NCI-H2227 treated with DMSO at 0.1 percent for 48 hours (cell line): ENCODE measurements at places on chromosomes 6 and 20.
A peak's percentile ranks its signal among the peaks of the same experiment; 100 is the strongest.

DNA sequence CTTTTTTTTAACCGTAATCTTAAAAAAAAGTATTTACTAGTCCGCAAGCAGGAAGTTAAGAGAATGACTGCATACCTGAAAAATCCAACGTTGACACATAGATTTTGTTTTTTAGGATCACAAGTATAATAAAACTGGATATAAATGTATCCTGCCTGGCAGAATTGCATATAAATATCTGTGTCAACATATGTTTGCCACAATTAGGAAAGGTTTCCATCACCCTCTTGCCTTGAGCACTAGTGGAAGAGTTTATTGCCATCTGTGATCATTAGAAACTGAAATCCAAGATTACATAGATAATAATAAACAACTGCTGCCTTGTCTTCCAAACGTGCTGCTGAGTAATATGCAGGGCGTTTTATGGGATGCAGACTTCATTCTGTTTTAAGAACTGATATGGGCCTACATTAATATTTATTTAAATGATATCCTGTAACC lies 27.9 kb downstream of the PLEKHG1 start:
- DNase-seq = no peak

DNA sequence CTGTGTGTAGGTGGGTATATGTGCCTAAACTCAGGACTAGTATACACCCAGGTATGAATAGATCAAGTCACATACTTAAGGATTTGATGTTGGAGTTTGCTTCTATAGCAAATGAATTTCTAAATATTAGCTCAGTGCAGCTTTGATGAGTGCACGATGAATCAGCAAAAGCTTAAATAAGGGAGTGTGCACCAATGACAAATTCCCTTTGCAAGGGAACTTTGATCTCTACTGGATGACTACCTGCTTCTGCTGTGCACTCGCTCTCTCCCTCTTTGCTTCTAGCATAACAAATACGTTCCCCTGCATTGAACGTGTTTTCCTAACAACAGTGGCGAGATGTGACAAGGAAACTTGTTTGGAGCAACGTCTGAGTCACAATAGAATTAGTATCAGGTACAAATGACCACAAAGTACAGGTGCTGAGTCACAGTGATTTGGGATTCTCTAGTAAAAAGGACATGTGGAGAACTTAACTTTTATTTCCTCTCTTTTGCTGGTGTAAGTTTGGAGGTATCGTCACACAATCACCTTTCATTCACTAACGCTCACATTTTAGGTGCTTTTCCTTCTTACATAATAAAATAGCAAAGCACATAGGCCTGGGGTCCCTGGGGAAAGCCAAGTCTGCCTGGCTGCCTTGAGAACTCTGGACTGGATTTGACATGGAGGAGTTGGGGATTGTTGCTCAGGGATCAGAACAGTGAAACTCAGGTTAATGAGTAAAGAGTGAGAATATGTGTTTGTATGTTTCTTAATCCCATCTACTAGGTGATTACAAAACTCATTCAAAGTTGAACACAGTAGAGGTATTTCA lies 49.7 kb downstream of the KLHL31 start:
- no peak for DNase-seq

DNA sequence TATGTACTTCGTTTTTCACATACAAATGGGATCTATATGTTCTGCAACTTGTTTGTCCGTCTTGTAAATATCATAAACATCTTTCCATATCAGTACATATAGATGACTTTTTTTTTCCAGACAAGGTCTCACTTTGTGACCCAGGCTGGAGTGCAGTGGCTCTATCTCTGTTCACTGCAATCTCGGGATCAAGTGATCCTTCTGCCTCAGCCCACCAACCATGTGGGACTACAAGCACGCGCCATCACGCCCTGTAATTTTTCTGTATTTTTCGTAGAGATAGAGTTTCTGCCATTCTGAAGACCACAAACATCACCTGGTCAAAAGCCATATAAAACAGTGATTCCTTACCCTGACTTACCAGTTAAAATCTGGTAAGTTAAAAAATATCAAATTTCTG lies 37.7 kb upstream of the SYNCRIP start:
- no peak for DNase-seq

DNA sequence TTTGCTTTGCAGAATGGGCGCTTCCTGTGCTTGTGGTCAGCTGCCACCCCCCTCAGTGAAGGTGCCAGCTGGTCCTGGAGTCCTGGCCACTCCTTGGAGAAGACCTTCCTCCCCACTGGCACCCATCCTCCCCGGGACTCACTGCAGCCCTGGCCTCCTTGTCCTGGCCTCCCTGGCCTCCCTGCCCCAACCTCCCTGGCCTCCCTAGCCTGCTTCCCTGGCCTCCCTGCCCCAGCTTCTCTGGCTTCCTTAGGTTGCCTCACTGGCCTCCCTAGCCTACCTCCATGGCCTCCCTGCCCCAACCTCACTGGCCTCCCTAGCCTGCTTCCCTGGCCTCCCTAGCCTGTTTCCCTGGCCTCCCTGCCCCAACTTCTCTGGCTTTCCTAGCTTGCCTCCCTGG lies 297.8 kb downstream of the CDH4 start:
- no peak for DNase-seq

GRCh38 chr6:99491171-99491570 lies 24.1 kb downstream of the USP45 start:
- DNase-seq = no peak

GRCh38 chr20:10661261-10661660 lies 12.5 kb downstream of the JAG1 start:
- no peak for DNase-seq

- DNase-seq = peak; percentile 1
Observed at GRCh38 chr6:159104163-159104925, 59.6 kb upstream of the TAGAP start.

GRCh38 chr6:54130179-54130578 lies 18.9 kb downstream of the MLIP start:
- no peak for DNase-seq

DNA sequence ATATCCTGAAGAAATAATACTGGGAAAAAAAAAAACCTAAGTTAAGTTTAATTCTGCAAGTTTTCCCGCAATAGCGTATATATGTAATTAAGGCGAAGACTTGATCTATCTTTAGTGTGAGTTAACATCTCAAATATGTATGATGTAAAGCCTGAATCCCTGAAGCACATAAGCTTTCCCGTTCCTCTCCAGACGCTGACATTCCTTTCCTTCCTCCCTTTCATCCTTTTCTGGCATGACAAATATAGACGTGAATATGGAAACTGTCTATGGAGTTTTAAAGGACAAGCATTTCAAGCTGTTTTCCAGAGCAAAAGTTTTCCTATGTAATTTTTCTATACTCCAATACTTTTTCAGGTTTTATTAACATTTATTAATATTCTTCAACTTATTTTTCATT lies 637.0 kb downstream of the COL12A1 start:
- DNase-seq = no peak

DNA sequence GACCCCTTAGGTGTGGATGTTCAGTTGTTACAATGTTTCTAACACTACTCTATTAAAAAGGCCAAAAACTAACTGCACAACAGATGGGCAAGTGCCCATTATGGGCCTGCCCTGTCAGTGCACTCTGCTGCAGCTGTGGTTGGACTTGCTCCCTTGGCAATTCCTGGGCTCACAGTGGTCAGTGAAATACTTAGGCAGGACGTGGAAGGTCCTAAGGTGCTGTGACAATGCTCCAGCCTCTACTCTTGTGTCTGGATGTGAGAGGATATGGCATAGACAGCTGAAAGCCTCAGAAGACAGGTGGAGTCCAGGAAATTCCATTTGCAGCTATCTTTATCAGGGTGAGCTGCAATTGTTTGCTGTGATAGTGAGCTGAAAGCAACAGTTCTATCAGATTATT lies 136.5 kb upstream of the OLIG3 start:
- DNase-seq = no peak

DNA sequence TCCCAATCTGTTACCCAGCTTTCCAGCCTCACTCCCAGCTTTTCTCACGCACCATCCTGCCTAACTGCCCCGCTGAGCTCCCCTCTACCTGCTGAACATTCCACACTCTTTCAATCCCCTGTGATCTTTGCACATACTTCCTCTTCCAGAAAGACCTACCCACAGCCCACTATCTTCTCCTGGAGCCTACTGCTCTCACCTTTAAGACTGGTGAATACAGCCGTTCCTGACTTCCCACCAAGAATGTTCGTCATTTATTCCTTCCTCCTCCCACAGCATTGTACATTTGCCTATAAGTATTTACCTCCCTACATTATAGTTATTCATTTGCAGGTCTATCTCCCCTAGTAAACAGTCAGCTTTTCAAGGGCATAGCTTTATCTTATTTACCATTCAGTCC lies 61.9 kb upstream of the MBOAT1 start:
- no peak for DNase-seq

GRCh38 chr6:17879184-17879583 lies 108.3 kb downstream of the KIF13A start:
- no peak for DNase-seq
